ENCODE measurements at places on chromosomes 11 and 22. TPM values are rescaled to one million over a fixed set of nuclear protein-coding genes. Genes with fewer than 3 reads are reported as not detected.
A peak's percentile ranks its signal among the peaks of the same experiment; 100 is the strongest.

GRCh38 chr11:28728666-28729065 is 620.5 kb downstream of the METTL15 start:
- DNase-seq, result no peak

The NAV2 gene
- 6.2 TPM for total RNA-seq

DNA sequence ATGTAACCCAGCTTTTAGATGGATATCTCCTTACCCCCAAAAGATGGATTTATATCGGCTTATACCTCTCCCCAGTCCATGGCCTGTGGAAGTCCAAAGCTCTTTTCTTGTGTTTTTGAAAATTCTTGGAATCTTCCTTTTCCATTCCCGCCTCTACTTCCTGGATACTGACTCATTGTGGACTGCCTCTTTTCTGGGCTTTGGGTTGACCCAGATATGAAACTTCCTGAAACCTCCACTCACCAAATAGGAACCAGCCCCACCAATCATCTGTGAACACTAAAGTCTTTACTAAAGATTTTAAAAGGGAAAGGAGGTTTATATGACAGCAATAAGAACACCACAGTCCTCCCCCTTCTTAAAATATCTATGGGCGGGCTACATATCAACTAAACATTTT is 163.4 kb upstream of the SYN3 start:
- DNase-seq, result no peak

DNA sequence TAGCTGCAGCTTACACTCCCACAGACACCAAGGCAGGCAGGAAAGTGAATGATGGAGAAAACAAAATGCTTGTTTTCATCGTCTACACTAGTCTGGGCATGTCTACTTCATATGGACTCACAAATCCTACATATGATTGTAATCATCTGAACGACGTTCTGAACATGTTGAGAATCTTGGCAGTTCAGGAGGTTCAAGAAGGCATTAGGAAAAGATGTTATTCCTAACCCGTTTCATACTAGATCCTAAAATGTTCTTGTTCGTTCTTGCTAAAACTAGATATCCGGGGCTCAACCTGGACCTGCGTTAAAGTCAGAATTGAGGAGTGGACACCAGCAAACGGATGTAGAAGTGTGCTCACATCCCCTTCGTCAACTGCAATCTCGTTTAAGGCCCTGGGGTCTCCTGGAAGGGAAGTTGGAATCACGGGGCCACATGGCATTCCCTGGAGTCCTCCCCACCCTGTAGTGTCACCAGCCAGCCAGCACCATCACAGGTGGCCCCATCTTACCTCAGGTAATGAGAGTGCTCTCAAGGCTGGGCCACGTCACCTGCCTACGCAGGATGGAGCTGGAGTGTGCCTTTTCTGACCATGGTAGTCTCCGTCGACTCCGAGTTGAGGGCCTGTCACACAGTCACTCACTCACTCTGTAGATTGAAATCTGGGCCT is 37.3 kb downstream of the C11orf58 start:
- DNase-seq, result no peak

DNA sequence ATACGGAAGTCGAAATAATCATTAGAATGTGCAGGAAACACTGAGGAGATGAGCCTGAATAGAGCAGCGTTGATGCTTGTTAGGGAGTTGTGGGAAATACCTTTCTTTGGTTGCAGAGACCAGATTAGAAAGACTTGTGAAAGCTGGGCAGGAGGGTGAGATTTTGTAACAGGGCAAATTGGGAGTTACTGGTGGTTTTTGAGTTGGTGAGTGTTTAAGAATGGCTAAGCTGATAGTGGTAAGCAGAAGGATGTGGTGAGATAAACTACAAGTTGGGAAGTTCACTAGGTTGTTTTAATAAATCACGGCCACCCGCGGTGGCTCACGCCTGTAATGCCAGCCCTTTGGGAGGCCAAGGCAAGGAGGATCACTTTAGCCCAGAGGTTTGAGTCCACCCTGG is 34.4 kb downstream of the MCAM start:
- DNase-seq, result no peak

The FOLR1 gene
- total RNA-seq, result not detected

DNA sequence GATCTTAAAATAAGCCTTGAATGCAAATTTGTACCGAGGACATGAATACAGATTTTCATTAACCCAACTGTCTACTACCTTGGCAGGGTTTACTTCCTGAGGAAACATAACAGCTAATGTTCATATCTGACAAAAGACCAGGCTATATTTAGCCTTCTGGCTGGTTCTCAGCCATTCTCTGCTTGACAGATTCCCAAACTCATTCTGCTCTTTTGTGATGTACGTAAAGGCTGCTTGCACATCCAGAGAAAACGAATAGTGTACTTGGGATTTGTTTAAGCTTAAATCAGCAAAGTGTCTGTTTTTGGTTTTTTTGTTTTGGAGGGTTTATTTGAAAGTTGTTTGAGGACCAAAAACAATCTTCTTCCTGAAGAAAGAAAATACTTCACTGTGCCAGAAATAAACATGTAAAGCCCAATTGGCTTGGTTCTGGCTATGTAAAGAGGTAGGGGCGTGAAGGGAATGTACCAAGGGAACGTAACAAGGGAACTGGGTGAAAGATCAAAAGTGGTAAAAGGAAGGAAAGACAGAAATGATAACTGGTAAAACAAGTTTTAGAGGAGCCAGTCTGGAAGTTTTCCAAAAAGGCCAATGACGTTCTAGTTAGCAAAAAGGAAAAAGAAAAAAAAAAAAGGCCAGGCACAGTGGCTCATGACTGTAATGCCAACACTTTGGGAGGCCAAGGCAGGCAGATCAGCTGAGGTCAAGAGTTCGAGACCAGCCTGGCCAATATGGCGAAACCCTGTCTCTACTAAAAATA is 21.4 kb upstream of the CRTAM start:
- DNase-seq, result no peak

The CPT1B gene
- 68.0 TPM for total RNA-seq

- DNase-seq, result no peak
These were observed 16.9 kb upstream of the KIRREL3 start for GRCh38 chr11:127017482-127017881.

- no peak for DNase-seq
These were observed 57.8 kb upstream of the SHANK2 start for GRCh38 chr11:71310184-71310583.

DNA sequence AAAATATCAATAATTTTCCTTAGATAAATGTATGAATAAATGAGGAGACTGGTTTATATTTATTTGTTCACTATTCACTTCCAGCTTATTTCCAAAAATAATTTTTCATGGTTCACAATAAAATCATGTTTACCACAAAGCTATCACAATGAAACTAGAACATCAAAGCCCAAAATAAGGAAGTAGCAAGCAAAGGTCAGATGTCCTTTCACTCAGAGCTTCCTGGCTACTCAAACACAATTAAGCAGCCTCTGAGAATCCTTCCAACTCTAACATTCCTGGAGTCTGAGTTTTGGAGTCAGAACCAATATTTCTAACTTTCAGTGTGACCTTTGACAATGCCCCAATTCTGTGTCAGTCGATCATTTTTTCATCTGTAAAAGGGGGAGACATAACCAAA is 527.0 kb downstream of the SOX6 start:
- DNase-seq, result no peak

- DNase-seq, result peak; percentile 32
These were observed 20.8 kb upstream of the TXNRD2 start for GRCh38 chr22:19962246-19962908.

The GVQW3 gene
- total RNA-seq, result 8.7 TPM

The SLC5A1 gene
- total RNA-seq, result not detected

The OR9I1 gene
- not detected for total RNA-seq

DNA sequence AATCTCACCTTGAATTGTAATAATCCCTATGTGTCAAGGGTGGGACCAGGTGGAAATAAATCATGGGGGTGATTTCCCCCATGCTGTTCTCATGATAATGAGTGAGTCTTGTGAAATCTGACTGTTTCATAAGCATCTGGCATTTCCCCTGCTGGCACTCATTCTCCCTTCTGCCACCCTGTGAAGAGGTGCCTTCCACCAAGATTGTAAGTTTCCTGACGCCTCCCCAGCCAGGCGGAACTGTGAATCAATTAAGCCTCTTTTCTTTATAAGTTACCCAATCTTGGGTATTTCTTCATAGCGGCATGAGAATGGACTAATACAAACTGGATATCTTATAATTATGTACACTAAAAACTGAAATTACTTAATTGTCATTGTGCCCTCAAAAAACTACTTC is 189.2 kb upstream of the API5 start:
- no peak for DNase-seq

The P2RY2 gene
- total RNA-seq, result not detected

The HOATZ gene
- not detected for total RNA-seq

GRCh38 chr11:116353589-116353988 is 419.2 kb downstream of the BUD13 start:
- no peak for DNase-seq

DNA sequence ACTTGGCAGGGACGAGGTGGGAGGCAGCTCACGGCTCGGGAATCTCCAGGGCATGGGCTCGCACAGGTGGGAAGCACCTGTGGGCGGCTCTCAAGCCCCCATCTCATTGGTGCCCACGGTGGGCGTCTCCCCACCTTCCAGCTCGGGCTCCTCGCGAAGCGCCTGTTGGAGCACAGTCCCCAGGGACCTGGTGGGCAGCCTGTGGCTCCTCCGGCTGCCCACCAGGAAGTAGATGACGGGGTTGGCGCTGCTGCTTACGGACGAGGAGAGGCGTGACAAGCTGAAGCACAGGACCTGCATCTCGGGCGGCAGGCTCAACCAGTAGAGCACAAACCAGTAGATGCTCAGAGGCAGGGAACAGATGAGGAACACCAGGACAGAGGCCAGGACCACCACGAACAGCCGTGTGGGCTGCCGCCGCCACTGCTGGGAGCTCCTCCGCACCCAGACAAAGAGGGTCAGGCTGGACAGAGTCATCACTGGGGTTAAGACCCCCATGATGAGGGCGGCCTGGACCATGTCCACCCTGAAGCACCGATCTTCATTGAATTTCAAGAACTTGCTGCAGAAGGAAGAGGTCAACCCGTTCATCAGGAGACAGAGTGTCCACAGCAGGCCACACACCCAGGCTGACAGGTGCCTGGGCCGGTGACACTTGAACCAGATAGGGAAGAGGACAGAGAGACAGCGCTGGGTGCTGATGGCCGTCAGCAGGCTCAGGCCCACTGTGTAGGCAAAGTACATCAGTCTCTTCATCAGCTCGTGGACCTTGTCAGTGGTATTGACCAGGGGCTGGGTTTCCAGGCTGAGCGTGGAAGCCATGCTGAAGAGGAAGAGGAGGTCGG is 633 bp downstream of the MRGPRD start:
- DNase-seq, result no peak

The NEU3 gene
- 14.0 TPM for total RNA-seq

The APOL5 gene
- not detected for total RNA-seq

DNA sequence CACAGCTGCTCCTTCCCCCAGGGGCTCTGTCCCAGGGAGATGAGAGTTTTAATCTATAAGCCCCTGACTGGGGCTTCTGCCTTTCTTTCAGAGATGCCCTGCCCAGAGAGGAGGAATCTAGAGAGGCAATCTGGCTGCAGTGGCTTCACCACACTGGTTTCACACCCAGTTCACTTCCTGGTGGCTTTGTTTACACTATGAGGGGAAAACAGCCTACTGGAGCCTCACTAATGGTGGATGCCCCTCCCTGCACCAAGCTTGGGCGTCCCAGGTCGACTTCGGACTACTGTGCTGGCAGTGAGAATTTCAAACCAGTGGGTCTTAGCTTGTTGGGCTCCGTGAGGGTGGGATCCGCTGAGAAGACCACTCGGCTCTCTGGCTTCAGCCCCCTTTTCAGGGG is 21.5 kb upstream of the MMP1 start:
- DNase-seq, result no peak

The PAMR1 gene
- not detected for total RNA-seq

DNA sequence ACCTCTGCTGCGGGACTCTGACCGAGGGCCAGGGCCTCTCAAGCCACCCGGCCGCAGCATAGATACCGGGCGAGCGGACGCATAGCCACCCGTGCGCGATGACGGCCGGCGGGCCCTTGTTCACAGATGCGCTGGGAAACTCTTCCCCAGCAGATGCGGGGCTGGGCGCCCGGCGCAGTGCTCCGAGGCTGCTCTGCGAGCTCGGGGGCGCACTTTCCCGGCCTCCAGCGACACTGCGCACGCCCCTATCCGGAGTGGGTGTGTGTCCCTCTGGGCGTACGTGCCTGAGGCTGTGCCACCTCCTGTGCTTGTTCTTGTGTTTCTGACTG is 104.7 kb upstream of the E2F8 start:
- no peak for DNase-seq

The DDTL gene
- 5.3 TPM for total RNA-seq

- DNase-seq, result no peak
These were observed 53.9 kb downstream of the NOX4 start for GRCh38 chr11:89437317-89437716.

- no peak for DNase-seq
These were observed 66.9 kb upstream of the CHRM4 start for GRCh38 chr11:46458491-46458890.

The NPAS4 gene
- not detected for total RNA-seq

GRCh38 chr11:64035576-64035975 is at the start of gene FLRT1:
FLRT1 (plus strand) TSS chr11:64035931; CDS start chr11:64116268, 80,337 bp downstream.
- no peak for DNase-seq

The UQCR10 gene
- 53.2 TPM for total RNA-seq

GRCh38 chr11:102762361-102762767 is 18.1 kb downstream of the MMP10 start:
- DNase-seq, result no peak

- DNase-seq, result no peak
These were observed 128.5 kb downstream of the CD44 start for GRCh38 chr11:35267504-35267903.

DNA sequence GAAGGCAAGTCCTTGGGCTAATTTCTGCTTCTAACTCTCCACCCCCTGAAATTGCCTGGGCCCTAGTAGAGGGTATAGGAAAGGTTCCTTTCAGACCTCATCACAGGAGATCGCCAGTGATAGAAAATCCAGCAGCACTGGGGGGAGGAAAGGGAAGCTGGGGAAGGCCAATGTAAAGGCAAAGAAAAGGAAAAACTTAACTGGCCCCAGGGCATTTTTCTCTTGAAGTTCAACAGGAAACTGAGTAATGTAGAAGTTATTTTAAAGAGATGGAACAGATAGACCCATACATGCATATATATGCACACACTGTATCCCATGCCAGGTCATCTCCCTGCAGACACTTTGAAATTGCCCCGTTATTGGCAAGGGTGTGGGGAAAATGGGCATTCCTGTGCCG is 134.0 kb downstream of the TRIM44 start:
- DNase-seq, result no peak
